ENCODE measurements at places on chromosomes 5 and 9. TPM values are rescaled to one million over a fixed set of nuclear protein-coding genes. Genes with fewer than 3 reads are reported as not detected.

CAMK4 gene
- total RNA-seq: 11.8 TPM

LHX6 gene
- 8.1 TPM for total RNA-seq

PPP2CA gene
- 56.2 TPM for total RNA-seq

SLC6A18 gene
- not detected for total RNA-seq

FOXI1 gene
- total RNA-seq: not detected

NMUR2 gene
- not detected for total RNA-seq

GLDC gene
- 0.49 TPM for total RNA-seq

TRAF1 gene
- 6.9 TPM for total RNA-seq

PROB1 gene
- total RNA-seq: 2.5 TPM
